Activated CD8-positive, alpha-beta memory T cell treated with anti-CD3 and anti-CD28 coated beads, Interleukin-2, amount 50 U/mL, for 4 hours (primary cell): ENCODE measurements at places on chromosomes 3 and 15.
A peak's percentile ranks its signal among the peaks of the same experiment; 100 is the strongest.

GRCh38 chr15:58398071-58398470, 33.7 kb upstream of the LIPC start:
- no peak for DNase-seq

DNA sequence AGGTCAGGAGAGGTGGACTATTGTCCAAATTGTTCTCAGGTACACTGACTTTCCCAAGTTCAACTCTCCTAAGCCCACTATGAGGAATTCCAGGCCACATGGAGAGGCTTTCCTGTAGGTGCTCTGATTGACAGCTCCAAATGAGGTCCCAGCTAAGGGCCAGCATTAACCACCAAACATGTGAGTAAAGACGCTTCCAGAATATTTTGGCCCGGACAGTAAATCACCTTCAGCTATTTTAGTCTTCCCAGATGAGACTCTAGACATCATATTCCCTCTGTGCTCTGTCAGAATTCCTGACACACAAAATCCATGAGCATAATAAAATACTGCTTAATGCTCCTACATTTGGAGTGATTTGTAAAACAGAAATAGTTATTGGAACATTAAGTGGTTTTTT, 135.5 kb downstream of the TGFBR2 start:
- no peak for DNase-seq

GRCh38 chr3:193347521-193348501, 30.7 kb downstream of the ATP13A5 start:
- no peak for DNase-seq

GRCh38 chr3:35565048-35565447, 74.3 kb upstream of the ARPP21 start:
- no peak for DNase-seq

GRCh38 chr3:81554801-81555200, 206.6 kb downstream of the GBE1 start:
- no peak for DNase-seq

- no peak for DNase-seq
These were observed 168.4 kb downstream of the TUSC7 start for GRCh38 chr3:116877968-116878367.

DNA sequence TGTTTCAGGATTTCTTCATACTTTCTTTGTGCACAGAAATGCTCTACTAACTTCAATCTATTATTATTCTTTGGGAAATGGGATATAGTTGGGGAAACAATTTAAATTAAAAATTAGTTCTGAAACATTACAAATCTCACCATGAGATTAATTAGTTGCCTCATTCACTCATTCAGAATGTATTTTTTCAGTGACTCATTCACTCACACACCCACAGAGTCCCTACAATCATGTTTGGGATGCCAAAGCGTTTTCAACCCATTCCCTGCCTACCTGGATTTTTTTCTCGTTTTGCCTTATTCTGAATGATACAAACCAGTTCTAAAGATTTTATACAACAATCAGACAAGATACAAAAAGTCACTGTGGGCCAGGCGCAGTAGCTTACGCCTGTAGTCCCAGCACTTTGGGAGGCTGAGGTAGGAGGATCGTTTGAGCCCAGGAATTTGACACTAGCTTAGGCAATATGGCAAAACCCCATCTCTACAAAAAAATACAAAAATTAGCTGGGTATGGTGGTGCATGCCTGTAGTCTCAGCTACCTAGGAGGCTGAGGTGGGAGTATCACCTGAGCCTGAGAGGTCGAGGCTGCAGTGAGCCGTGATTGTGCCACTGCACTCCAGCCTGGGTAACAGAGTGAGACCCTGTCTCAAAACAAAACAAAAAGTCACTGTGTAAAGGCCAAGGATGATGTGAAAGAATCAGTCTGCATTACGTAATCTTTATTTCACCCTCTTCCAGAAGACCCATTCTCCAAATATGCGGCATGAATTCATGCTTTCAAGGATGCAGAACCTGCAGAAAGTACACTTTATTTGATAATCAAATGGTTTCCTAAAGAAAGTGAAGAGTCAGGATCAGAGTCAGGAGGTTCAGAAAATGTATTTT, 34.8 kb upstream of the ARHGEF3 start:
- no peak for DNase-seq

- DNase-seq: no peak
These were observed 20.5 kb downstream of the TRH start for GRCh38 chr3:129994883-129995559.

DNA sequence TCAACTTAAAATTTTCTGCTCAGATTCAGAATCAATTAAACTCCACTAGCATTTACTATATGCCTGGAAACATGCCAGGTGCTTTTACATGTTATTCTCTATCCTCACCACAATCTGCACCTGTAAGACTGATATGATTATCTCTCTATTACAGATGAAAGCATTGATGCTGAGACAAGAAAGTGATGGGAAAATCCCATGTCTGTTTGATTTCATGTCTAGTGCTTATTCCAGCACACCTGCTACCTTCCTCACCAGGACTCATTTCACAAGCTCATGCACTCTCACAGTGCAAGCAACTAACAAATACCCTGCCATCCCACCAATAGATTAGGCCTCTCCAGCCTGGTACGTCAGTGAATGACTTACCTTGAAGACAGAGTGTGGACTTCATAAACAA, 25.0 kb upstream of the BCL6 start:
- no peak for DNase-seq

GRCh38 chr15:74725845-74726773, 781 bp upstream of the CYP1A1 start:
- peak; percentile 53 for DNase-seq

GRCh38 chr3:25229586-25229985, 198.5 kb upstream of the RARB start:
- no peak for DNase-seq

DNA sequence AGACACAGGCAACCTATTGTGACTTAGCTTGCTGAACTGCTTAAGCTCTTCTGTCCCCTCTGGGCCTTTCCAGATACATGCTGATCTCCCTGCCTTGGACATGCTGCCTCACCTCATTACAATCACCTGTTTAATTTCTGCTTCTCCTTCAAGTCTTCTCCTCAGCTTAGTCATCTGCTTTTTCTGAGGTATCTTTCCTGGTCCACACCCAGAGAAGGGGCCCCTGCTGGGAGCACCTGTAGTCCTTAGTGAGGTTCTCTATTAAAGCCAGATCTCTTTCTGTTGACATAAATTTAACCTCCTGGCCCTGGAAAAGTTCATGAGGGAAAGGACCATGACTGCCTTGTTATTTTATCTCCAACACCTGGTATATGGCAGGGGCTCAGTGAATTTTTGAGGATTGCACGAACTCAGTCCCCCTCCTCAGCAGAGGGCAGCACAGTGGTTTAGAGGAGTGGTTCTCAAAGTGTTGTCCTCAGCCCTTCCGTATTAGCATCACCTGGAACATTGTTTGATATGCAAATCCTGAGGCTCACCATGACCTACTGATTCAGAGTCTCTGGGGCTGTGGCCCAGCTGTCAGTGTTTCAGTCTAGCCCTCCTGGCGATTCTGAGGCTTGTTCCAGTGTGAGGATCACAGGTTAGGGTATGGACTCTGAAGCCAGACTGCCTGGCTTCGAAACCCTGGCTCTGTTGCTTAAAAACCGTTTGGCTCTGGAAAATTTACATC, 12.7 kb downstream of the COL6A6 start:
- DNase-seq: no peak

- DNase-seq: no peak
These were observed 87.5 kb downstream of the PIK3CB start for GRCh38 chr3:138747225-138747624.
